ENCODE measurements at places on chromosomes 4 and X.

DNA sequence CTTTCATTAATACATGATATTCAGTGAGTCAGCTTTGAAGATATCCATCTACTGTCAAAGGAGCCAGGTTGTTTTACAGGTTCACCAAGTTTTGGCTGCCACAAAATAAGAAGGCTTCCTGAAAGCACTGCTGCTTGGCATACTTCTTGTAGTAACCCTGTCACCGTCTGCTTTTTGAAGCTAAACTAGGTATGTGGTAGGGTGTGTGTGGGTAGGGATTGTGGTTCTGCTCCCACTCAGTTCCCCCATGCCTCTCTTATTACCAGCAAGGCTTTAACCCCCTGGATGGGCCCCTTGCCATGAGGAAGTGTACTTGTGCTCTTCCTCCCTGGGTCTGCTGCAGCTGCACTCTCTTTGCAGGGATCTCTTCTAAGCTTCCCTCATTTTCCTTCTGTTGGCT lies 191.2 kb downstream of the BANK1 start:
- peak; percentile 85 for DNase-seq

GRCh38 chr4:108988464-108989195 lies 225.8 kb upstream of the ETNPPL start:
- DNase-seq: no peak

GRCh38 chr4:127622921-127623796 lies 9.6 kb upstream of the INTU start:
- DNase-seq: peak; percentile 64

GRCh38 chr4:134147941-134148340 lies 53.6 kb downstream of the PABPC4L start:
- no peak for DNase-seq

DNA sequence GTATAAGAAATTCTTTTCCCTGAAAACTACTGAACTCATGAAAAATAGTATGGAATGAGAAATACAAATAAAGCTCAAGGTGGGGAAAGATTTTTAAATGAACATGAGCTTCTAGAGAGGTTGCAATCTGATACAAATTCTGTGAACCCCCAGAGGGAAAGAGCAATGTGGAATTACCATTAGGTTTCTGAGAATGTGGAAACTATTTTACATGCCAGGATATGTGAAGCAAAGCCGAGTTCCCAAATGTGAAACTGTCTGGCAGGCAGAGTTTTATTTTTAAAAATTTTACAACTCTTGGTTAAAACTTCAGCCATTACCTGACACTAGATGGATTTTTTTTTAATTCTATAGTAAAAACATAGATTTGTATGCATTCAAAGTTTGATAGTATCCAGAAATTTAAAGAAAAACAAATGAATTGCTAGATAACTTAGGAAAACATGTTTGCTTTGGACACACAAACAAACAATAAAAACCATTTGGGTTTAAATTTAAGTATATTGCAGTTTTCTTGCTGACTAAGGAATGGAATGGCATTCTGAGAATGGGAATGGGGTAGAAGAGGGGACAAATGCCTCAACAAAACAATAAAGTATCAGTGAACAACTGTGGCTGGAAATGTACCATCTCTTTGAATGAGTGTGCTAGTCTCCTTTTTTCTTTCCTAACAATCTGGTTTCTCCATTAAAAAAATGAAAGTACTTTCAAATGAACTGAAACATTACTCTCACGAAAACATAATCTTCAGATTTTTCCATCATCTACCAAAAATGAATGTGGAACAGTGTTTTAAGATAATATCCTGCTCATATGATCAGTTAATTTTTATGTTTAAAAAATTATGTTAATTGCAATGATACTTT lies 99.6 kb downstream of the PCDH18 start:
- DNase-seq: no peak

DNA sequence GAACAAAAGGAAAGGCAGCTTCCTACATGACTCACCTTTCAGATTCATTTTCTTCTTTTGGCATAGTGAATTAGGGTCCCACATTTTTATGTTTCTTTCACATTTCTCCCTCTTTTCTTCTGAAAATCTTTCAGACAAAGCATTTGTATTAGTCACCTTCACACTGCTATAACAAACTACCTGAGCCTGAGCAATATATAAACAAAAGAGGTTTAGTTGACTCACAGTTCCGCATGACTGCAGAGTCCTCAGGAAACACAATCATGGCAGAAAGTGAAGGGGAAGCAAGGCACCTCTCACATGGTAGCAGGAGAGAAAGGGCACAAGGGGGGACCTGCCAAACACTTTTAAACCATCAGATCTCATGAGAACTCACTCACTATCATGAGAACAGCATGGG lies 36.9 kb downstream of the MAGEA9 start:
- peak; percentile 67 for DNase-seq

DNA sequence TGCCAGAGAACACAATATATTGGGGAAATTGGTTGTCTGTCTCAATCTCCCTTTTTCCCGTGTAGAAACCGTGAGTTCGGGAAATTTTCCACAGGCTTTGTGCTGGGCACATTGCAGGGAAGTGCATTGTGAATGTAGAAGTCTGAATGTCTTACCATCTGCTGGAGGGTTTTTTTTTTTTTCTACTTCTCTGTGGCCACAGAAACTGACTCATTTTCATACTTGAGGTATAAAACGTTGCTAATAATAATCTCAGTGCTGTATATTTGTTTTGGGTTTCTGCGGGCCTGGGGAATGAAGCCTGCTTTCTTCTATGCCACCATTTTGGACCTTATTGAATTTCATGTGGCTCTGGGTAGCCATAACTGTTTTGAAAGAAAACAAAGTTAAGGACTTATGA lies 1001.2 kb downstream of the STIM2 start:
- peak; percentile 39 for DNase-seq
